NCI-H524 (cell line): ENCODE measurements at places on chromosomes 13 and 19.

DNA sequence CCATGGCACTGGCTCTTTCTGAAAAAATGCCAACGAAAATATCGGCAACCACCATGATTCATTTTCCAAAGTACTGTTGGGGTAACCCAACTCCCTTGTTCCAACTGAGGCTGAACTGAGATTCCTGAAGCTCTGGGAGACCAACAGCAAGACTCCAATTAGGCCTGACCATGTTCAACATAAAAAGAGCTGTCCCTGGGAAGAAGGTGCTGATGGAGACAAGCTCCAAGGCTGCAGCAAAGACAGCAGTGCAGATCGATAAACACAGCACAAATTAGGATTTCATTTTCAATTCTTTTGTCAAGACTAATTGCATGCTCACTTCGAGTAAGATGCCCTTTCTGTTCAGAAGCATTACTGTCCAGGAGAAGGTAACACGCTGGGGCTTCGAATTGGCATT is 968.0 kb downstream of the UQCRFS1 start:
- DNase-seq: no peak

DNA sequence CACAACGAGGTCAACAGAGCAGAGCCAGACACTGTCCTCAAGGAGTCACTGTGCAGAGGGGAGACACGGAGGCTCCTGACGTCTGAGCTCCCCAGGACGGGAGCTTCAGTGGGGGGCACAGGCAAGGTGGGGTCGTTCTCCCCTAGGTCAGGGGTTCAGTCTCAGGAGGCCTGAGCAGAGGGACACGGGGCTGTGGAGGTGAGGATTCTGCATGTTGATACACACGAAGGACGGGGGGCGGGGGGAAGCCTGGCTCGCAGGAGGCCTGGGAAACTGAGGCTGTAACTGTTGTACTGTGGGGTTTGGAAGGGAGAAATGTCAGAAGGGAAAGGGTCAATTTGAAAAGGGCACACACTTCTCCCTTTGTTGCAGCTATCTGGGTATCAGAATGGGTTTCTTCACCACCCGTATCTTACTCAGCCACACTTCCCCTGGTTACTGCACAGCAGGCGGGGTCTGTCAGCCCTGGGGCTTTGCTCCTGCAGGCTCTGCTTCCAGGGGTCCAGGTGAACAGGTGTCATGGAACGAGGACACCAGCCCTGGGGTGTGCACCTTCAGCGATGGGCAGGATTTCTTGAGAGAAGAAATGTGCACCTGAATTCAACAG is 748 bp upstream of the SIGLEC8 start:
- DNase-seq: no peak

DNA sequence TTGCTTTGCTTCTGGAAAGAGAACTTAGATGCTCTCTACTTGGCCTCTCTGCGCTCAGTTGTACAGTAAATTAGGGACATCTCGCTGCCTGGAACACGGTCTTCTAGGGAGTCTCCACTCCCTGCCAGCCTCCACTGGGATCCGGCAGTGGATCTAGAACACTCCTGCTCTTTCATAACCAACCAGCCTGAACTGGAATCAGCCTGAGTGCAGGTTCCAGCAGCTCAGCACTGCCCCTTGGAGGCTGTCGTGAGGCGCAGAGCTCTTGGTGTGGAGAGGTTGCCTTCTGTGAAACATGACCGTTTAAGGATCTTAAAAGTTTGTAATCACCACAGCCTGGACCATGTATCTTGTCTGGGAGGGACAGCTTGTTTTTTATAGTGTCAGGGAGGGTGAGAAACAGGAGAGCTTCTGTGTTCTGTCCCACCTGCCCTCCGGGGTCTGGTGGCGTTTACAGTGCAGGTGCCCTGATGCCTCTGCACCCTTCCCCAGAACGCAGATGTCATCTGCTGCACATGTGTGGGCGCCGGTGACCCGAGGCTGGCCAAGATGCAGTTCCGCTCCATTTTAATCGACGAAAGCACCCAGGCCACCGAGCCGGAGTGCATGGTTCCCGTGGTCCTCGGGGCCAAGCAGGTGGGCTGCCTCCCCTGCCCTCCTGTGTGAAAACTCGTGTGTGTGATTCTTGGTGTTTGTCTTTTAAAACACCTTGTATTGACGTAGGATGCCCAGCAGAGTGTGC is 24.8 kb downstream of the UPF1 start:
- no peak for DNase-seq

DNA sequence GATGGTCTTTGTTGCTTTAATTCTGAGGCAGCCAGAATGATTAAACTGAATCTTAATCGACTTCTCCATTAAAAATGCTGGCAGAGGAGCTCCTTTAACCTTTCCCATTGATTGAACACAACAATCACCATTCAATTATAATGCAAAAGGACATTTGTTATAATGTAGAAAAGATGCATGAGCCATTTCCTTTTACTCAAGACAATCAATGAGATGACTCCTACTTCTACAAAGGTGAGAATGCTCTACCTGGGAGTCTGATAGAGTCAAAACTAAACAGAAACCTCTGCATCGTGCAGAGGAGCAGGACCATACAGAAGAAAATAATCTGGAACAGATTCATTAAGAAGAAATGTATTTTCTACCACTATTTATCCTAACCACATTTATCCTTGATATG is 253.6 kb upstream of the DACH1 start:
- no peak for DNase-seq

GRCh38 chr19:2791876-2792275 is 6.6 kb downstream of the THOP1 start:
- DNase-seq: no peak

DNA sequence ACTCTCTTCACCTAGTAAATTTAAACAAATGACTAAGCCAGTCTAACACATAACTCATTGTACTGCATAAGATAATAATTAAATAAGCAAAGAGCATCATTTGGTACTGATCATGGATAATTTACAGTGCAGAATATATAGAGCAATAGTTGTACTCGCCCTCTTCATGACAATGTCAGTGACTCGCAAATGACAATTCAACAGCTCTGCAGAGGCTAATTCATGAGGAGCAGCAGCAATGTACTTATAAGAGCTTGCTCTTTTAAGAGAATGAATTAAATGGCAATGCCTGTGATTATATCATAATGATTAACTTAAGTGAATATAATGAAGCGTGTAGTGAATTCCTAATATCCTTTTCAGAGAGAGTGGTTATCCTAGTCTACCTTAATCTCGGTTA is 284.5 kb upstream of the PCDH20 start:
- no peak for DNase-seq

DNA sequence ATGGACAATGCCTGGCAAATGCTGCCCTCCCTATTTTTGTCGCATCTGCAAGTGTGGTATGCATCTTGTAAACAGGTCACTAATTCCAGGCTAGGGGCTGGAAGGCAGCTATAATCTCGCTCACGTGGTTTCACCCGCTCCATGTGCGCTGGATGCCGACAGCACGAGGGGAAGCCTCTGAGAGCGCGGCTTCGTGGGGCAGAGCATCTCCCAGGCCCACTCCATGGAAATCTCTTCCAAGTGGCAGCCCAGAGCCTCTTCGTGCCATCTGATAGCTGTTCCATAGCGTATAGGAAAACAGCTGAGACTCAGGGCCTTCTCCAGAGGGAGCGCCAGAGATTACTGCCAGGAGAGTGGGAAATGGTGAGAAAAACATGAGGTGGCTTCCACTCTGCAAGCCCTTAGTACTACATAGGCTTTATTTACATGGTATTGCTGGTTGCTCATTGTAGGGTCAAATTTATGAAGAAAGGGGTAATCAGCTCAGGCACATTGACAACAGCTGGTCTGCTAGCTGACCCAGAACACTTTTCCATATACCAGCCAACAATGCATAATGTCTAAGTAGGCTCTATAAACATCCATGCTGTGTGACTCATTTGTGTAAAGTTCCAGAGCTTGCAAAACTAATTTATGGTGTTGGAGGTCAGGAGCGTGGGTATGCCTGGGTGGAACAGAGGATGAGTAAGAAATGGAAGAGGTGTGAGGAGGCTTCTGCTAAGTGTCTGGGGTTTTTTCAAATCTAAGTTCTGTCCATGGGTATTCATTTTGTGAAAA is 165.2 kb downstream of the SHISA2 start:
- no peak for DNase-seq

DNA sequence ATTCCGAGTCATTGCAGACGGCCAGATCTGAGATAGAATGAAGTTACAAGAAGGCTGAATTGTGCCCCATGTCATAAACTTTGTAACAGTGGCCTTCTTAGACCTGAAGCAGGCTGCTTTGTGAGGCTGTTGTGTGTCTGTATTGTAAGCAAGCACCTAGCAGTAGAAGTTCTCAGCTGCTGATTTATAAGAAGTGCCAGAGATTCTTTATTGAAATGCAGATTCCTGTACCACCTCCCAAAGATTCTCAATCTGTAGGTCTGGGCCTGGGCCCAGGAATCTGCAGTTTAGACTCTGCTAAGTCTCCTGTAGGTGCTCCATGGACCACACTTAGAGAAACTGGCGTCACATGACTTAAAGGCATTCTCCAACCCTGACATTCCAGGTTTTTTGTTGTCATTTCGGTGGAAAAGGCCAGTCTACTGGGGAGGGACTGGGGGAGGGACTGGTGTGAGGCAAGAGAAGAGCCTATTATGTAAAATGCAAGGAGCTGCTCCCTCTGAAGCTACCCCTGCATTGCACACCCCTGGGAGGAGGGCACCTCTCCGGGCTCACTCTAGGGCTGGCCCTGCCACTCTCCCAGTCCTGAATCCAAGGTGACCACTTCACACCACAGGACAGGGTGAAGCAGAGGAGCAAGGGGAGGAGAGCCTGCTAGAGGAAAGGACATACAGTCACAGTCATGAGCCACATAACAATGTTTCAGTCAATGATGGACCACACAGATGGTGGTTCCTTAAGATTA is 769 bp upstream of the TMEM272 start:
- no peak for DNase-seq

GRCh38 chr19:43078311-43078710 is 4.2 kb downstream of the PSG2 start:
- DNase-seq: no peak

GRCh38 chr13:100811928-100812327 is 137.3 kb upstream of the TMTC4 start:
- no peak for DNase-seq

DNA sequence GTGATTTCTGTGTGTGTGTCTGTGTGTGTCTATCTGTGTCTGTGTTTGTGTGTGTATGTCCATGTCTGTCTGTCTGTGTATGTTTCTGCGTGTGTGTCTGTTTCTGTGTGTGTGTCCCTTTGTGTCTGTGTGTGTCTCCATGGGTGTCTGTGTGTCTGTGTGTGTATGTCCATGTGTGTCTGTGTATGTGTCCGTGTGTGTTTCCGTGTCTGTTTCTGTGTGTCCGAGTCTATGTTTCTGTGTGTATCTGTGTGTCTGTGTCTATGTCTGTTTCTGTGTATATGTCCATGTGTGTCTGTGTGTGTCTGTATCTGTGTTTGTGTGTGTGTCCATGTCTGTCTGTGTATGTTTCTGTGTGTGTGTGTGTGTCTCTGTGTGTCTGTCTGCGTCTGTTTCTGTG is 276.3 kb upstream of the SOX1 start:
- DNase-seq: no peak

- peak; percentile 71 for DNase-seq
Observed at GRCh38 chr19:55160128-55160985, 2.8 kb upstream of the TNNI3 start.

- peak; percentile 53 for DNase-seq
Observed at GRCh38 chr13:38045278-38046048, 175.9 kb upstream of the TRPC4 start.

DNA sequence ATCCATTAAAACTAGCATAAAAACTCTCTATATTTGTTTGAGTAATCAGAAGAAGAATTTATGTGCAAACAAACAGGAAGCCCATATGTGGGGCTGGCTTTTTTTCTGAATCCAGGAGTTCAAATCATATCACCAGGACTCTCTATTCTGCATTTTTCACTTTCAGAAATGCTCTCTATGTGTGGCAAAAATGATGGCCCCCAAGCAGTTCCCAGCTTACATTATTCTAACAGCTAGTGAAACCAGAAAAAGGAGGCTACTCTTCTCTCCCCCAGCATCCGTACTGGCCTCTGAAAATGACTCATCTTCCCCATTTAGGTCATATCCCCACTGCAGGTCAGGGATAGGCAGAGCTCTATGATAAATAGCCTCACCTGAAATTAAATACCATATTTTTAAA is 20.4 kb downstream of the RBM26 start:
- DNase-seq: no peak

GRCh38 chr19:3031607-3031867 is 2.5 kb upstream of the TLE2 start:
- no peak for DNase-seq

- no peak for DNase-seq
Observed at GRCh38 chr19:13460045-13460444, 46.2 kb downstream of the CACNA1A start.

DNA sequence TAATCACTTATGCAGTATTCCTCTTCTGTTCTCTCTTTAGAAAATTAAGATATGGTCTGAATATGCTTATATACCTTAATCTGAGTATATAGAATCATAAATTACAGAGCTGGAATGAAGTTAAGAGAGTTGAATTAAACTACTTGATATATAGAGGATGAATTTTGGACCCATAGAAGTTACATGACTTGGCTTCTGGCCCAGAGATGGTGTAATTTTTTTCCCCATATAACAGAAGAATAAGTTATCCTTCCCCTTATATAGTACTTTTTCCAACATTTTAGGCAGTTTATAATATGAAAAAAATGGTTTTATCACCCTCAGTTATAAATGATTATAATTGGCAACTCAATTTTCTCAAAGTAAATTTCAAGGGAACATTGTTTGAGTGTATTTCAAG is 616.3 kb downstream of the TBC1D4 start:
- no peak for DNase-seq

- no peak for DNase-seq
Observed at GRCh38 chr13:106096661-106097092, 438.8 kb downstream of the EFNB2 start.

DNA sequence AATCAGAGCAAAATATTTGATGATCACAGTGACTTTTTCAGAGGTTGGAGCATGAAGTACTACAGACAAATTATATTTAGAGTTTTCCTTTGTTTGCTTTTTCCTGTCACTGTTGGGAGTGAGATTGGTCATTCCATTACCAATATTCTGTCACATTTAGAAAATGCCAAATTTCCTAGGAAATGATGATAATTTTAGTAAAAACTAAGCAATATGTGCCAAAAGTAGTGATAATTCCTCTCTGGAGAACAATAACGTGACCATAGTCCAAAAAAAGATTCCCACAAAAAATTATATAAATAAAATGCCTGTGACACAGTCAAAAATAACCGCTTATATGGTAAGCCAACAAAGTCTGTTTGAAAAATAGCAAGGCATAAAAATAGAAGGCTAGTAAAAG is 2719.4 kb downstream of the PCDH9 start:
- DNase-seq: no peak

GRCh38 chr19:3283246-3283751 is 58.8 kb downstream of the CELF5 start:
- no peak for DNase-seq
